Right atrium auricular region (tissue), 2 donors: ENCODE measurements at places on chromosomes 3 and 15.

DNA sequence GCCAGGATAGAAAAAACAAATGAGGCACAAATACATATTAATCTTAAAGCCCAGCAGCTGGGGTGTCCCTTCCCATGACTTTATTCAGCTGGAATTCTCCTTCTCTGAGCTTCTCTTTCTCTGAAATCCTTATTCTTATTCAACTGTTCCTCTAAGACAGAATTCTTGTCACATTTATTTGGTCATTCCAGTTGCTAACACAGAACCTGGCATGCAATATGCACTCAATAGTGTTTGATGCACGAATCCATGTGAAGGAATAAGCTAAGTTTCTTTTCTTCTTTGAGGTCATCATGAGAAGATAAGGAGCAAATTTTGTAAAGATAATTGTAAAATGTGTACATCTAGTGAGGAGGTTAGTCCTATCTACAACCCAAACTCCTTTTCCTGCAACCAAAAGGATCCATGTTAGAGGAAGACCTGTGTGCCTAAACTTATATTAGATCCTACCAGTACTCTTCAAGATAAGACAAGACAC, 154.2 kb upstream of the KCNMB2 start:
- DNase-seq = no peak

- DNase-seq = peak; percentile 57
Observed at GRCh38 chr3:193842029-193842798, 249.2 kb downstream of the OPA1 start.

- no peak for DNase-seq
Observed at GRCh38 chr3:106034313-106034712, 165.5 kb upstream of the CBLB start.

GRCh38 chr3:45055411-45056143, 29.5 kb downstream of the CLEC3B start:
- no peak for DNase-seq

GRCh38 chr3:129461022-129461421, 21.0 kb downstream of the IFT122 start:
- DNase-seq = no peak

DNA sequence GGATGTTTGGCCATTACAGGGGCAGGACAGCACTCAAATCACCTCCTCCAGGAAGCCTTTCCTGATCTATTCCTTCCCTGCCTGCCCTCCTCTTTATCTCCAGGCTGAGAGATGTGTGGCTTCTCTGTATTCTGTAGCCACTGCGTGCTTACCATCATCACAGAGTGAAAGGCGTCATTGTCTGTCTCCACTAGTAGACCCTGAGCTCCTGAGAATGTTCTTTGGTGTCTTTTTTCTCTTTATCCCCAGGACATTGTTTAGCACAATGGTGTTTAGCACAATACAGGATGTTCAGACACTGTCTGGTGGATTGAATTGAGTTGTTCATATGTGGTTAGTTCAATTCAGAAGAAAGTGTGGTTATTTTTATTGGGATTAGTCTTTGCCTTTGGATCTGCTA, 26.2 kb upstream of the LARS2 start:
- no peak for DNase-seq

GRCh38 chr15:58284293-58284692, 146.1 kb downstream of the AQP9 start:
- DNase-seq = no peak

GRCh38 chr3:59339818-59340217, 290.0 kb upstream of the CFAP20DC start:
- no peak for DNase-seq
